ENCODE measurements at places on chromosomes 6 and 20.
A peak's percentile ranks its signal among the peaks of the same experiment; 100 is the strongest.

GRCh38 chr6:88048578-88048977, 937 bp downstream of the SPACA1 start:
- DNase-seq = no peak

- DNase-seq = no peak
Observed at GRCh38 chr6:122066200-122066599, 333.3 kb upstream of the HSF2 start.

DNA sequence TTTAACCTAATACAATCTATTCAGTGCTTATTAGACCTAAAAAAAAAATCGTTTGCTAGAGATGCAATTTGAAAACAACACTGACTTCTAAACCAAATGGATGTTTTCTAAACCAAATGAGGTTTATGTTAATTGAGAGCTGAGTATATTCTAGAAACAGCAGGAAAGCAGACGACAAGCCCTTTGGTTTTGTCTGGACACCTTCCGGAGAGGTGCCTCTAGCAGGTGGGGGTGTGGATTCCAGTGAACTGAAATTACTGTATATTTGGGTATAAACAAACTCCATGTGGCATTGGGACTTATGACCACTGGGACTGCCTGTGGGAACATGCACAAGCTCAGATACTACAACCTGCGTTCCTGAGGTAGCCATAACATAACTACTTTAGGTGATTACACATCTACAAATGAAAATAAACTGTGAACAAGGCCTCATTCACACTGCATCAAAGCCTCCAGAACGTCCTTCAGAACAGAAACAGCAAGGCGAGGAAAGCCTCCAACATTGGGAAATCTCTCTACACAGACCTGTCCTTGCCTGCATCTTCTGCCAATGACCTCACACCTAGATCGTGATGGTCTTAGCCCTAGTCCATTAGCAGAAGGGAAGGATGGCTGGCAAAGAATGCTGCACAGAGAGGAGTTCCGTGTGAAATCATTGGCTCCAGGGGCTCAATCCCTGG, 206.8 kb upstream of the FOXQ1 start:
- no peak for DNase-seq

DNA sequence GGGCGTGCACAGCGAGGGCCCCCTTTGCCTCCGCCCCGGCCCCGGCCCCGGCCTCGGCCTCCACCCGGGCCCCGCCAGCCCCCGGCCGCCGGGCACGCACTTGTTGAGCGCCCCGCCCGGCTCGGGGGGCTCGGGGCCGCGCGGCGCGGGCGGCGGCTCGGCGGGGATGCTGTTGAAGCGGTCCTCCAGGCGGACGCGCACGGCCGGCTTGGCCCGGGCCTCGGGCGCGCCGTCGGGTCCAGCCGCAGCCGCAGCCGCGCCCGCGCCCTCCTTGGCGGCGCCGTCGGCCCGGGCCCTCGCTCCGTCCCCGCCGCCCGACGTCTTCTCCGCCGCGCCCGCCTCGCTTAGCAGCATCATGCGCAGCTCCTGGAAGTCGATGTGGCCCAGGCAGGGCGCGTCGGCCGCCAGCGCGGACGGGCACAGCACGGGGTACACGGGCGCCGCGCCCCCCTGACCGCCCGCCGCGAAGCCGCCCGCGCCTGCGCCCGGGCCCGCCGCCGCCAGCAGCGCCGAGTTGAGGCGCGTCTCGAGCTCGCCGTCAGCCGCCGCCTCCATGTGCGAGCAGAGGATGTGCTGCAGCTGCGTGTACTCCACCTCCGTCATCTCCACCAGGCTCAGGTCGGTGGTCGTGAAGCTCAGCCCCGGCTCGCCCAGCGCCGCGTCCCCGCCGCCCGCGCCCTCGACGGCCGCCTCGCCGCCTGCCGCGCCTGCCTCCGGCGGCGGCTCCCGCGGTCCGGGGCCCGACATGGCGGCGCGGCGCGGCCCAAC, 514 bp downstream of the TCFL5 start:
- DNase-seq = peak; percentile 37

- peak; percentile 92 for DNase-seq
Observed at GRCh38 chr20:34111702-34112599, at the start of gene EIF2S2. TSS of gene EIF2S2 (minus strand) at chr20:34112243. CDS start at chr20:34112110, 133 bp downstream.

GRCh38 chr20:36298061-36298460, 8.1 kb upstream of the DLGAP4 start:
- DNase-seq = no peak

- DNase-seq = no peak
Observed at GRCh38 chr6:53818858-53819609, 24.2 kb downstream of the LRRC1 start.

DNA sequence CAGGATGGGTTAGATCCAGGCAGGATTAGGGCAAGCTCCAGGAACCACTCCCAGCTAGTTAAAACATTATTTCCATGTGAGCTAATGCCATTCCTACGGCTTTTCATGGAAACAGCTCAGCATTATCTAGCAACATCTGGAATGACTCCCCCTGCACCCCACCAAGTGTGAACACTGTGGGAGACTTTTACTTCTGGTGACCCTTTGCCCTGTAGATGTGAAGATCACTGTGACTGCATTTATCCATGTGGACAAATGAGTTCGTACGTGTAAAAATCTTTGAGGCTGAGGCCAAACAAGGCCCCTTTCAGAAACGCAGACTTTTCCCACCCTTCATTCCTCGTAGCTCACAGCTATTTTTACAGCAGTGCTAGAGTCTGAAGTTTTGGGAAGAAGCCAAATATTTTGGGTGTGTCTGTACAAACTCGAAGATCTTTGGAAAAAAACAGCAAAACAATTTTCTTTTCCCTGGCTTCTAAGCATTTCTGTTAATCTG, 221.8 kb upstream of the SOX4 start:
- no peak for DNase-seq

GRCh38 chr6:23526526-23526925, 599.5 kb upstream of the NRSN1 start:
- DNase-seq = no peak

GRCh38 chr20:2176946-2177345, 75.3 kb downstream of the STK35 start:
- DNase-seq = no peak

GRCh38 chr20:15236812-15237211, 899.4 kb upstream of the FLRT3 start:
- no peak for DNase-seq

- no peak for DNase-seq
Observed at GRCh38 chr6:23447731-23448130, 678.3 kb upstream of the NRSN1 start.

- DNase-seq = no peak
Observed at GRCh38 chr6:88728756-88729155, 234.7 kb downstream of the RNGTT start.

GRCh38 chr20:38141204-38141888, 23.7 kb downstream of the TGM2 start:
- DNase-seq = no peak
